ENCODE measurements at places on chromosomes 11 and 22. TPM values are rescaled to one million over a fixed set of nuclear protein-coding genes. Genes with fewer than 3 reads are reported as not detected.

DNA sequence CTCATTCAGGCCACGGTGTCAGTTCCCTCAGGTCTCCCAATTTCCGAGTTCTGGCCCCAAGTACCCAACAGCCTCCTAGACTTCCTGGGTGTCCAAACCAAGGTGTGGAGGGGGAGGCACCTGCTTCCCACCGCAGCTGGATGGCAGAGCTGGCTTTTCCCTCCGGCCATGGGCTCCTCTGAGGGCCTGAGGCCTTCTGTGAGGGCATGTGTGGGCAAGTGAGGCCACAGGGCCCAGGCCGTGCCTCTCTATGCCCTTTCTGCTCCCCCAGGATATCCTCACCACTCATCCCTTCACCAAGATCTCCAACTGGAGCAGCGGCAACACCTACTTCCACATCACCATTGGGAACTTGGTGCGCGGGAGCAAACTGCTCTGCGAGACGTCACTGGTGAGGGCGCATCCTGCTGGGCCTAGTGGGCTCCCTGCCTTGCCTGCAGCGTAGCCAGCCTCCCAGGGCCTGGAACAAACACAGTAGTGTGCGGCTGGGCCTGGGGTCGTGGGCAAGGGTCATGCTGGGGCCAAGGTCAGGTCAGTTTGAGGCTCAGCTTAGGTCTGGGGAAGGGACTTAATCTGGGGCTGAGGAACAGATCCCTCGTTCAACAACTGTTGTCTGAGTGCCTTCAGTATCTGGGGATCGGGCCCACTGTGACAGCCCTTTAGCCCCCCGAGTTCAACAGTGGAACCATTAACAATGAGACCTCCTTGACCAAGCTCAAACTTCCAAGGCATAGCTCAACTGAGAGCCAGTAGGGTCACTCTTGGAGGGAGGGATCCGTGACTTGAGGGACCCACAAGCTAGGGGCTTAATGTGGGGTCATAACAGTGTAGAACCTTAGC is 85.8 kb downstream of the MYO7A start:
- DNase-seq = no peak

- DNase-seq = no peak
Measured at GRCh38 chr22:17774206-17774925, at the start of gene BID. TSS of gene BID (minus strand) at chr22:17774469. CDS start at chr22:17750116, 24,353 bp downstream.

DNA sequence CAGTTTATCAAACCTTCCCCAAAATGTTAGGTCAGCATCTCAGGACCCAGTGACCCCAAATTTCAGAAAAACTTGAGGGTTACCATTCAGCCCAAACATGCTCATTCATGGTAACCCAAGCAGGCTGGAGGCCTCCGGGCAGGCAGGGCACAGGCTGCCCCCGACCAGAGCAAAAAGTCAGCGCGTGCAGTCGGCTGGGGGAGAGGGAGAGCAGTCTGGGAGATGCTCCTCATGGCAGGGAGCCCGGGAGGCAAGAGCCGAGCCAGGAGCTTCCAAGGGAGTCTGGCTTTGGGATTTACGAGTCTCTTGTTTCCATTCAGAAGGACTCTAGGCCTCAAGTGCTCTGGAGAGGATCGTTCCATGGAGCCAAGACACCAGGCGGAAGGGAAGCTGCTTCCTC is 45.7 kb downstream of the RPUSD4 start:
- DNase-seq = no peak

The FJX1 gene
- polyA plus RNA-seq = 25.3 TPM

DNA sequence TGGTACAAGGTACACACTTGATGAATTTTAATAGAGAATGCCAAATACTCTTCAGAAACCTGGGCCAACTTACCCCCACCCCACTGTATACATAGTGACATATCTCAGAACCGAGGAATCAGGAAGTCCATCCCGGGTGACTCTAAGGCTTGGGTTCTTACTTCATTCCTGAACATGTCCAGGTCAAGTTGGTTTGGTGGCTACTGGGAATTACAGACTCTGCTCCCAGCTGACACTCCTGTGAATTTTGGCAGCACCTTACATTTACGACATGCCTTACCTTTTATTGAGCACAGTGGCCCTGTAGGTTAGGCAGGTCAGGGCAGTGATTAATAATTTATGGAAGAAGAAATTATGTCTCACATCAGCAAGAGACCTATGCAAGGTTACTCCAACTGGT is 70.1 kb upstream of the LDLRAD3 start:
- DNase-seq = no peak

GRCh38 chr11:87076874-87077429 is 39.2 kb downstream of the TMEM135 start:
- DNase-seq = no peak

- no peak for DNase-seq
Measured at GRCh38 chr11:32088117-32088941, 2.5 kb upstream of the RCN1 start.

DNA sequence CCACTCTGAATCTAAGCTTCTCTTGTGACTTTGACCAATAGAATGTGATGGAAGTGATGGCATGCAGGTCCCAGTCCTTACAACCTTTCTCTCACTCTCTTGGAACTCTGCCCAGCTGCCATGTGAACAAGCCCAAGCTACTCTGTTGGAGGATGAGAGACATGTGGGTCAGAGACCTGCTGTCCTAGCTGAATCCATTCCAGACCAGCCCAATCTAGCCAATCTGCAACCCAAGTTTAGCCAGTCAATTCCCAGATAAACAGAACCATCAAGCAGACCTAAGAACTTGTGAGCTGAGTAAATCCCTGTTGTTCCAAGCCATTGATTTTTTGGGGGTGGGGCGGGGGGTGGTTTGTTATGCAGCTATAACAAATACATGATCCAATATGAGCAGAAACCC is 69.2 kb upstream of the GRK3 start:
- DNase-seq = no peak

- DNase-seq = no peak
Measured at GRCh38 chr22:32469799-32470212, 4.8 kb upstream of the FBXO7 start.

GRCh38 chr11:102313238-102313940 is 3.9 kb upstream of the BIRC3 start:
- DNase-seq = no peak

The AQP11 gene
- polyA plus RNA-seq = 5.3 TPM

- DNase-seq = no peak
Measured at GRCh38 chr11:58152781-58153180, 27.5 kb upstream of the OR9I1 start.

DNA sequence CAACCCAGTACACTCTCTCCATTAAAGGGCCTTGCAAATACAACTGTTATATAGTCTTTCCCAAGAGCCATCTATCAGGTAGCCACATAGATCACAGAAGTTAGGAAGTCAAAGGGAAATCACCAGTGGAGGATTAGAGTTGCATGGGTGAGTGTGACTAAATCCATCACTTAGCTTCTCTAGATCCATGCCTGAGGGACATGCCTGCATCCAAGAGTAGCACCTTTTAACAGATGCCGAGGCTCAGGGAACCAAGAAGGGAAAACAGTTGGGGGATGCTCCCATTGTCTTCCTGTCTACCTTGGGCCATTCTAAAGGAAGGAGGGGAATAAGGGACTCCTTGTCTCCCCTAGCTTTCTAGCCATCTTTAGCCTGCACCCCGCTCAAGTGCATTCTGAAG is 77.9 kb downstream of the XRRA1 start:
- DNase-seq = no peak
